ENCODE measurements at places on chromosomes 5 and 9.

DNA sequence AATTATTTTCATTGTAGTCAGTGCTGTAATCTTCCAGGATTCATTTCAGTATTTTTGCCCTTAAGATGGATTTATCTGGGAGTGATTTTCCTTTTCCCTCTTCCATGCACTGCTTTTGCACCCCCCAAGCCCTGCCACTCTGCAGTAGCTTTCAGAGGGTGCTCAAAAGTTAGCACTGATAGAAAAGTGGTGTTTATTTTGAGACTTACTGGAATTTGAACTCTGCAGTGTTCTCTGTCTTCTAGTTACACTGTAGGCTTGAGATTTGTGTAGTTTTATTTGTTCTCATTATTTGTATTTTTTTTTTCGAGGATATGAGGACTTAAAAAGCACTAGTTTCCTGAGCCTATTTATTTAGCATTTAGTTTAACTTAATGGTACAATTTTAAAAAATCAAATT, 70.5 kb downstream of the HSD17B4 start:
- no peak for DNase-seq

DNA sequence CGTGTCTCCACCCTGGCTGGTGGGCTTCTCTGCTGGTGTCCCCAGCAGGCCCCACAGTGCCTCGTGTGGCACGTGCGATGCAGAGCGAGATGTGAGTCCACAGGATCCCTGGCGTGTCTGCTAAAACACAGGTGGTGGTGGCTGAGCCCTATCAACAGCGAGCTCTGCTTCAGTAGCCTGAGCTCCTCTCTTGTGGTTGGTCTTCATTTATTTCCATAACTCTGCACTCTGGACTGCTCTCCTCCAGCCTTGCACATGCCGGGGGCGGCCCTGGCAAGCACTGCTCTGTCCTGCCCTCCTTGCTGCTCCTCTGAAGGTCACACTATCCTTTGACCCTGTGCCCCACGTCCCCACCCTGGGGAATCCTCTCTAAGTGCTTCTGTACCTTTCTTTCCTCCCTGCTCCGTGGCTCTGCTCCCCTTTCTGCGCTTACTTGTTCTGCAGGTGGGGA, 59.2 kb downstream of the NSUN2 start:
- no peak for DNase-seq

- DNase-seq, result no peak
These were observed 10.5 kb downstream of the GFI1B start for GRCh38 chr9:132989014-132989310.

- DNase-seq, result peak; percentile 62
These were observed 487.2 kb upstream of the ST8SIA4 start for GRCh38 chr5:101390151-101390908.

DNA sequence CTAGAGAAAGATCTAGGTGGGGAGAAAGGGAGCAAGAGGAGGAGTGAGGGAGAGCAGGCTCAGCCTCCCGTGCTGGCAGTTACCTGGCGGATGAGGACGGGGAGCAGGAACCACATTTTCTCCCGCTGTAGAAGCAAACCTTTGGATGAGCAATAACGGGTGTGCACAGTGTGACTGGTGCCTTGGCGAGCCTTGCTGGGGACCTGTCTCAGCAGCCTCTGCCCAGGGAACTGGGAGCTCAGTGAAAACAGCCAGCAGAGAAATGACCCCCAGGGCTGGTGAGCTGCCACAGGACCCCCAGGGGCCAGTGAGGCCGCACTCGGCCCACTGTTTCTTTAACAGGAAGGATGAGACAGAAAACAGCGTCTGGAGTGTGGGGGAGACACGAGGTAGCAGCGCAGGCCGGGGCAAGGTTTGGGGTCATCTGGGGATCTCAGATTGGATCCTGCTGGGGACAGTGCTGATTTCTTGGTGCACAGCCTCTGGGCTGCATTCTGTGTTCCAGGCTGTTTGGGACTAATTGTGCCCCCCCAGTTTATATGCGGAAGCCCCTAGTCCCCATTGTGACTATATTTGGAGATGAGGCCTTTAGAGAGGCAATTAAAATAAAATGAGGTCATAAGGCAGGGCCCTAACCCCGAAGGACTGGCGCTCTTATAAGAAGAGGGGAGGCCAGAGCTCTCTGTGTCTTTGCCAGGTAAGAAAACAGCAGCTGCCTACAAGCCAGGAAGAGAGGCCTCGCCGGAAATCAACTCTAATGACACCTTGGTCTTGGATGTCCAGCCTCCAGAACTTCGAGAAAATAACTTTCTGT, 118.8 kb upstream of the PHYKPL start:
- no peak for DNase-seq

- no peak for DNase-seq
These were observed 239.9 kb upstream of the PANK3 start for GRCh38 chr5:168819004-168819621.

GRCh38 chr5:151924564-151925301, at the start of gene GLRA1:
Gene GLRA1, minus strand, starts transcription at chr5:151924851. Its CDS starts 302 bp downstream, at chr5:151924549.
- DNase-seq, result peak; percentile 86

GRCh38 chr9:114894206-114894605, 36.2 kb downstream of the TNFSF8 start:
- DNase-seq, result no peak

GRCh38 chr5:111681414-111682120, 75.4 kb downstream of the NREP start:
- no peak for DNase-seq

DNA sequence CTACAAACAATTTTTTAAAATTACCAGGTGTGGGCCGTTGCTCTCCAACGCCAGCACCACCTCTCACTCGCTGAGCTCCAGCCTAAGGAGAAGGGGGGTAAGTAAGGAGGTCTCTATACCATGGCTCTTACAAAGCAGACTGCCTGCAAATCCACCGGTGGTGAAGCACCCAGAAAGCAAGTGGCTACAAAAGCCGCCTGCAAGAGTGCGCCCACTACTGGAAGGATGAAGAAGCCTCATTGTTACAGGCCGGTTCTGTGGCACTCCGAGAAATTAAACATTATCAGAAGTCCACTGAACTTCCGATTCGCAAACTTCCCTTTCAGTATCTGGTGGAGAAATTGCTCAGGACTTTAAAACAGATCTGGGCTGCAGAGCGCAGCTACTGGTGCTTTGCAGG, 46.0 kb downstream of the CDO1 start:
- no peak for DNase-seq

DNA sequence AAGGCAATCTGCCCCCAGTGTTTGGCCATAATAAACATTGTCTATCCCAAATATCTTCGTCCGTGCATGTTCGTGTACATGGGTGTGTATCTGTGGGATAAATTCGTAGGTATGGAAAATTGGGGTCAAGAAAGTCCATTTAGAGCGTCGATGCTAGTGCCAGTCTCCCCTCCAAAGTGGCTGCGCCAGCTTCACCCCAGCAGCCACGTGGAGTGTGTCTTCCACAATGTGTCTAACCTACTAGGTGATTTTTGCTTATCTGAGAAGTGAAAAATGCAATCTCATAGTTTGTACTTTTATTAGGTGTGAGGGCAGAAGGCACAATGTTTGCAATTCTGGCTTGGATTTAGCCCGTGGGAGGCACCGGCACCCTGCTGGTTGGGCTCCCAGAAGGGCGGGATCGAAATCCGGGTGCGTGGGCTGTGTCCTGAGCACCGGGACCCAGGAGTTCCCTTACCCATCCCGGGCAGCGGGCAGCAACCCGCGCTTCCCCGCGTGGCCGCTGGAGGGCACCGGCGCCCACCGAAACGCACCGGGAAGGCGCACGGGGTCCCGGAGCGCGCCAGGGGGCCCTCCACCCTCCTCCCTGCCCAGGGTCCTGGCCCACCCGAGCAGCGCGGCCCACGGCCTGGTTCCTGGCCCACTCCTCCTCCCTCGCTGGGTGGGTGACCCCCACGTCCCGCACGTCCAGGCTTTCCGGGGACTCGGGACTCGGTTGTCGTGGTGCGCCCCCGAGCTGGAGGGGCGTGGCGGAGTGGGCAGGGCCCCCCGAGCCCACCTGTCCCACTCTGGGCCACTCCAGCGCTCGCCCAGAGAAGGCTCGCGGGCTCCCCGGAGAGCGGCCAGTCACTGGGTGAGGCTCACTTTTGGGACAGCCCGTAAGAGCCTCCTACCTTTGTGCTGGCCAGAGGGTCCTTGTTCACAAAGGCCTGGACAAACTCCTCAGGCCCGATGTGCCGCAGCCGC, 55.4 kb upstream of the RNF130 start:
- DNase-seq, result no peak

DNA sequence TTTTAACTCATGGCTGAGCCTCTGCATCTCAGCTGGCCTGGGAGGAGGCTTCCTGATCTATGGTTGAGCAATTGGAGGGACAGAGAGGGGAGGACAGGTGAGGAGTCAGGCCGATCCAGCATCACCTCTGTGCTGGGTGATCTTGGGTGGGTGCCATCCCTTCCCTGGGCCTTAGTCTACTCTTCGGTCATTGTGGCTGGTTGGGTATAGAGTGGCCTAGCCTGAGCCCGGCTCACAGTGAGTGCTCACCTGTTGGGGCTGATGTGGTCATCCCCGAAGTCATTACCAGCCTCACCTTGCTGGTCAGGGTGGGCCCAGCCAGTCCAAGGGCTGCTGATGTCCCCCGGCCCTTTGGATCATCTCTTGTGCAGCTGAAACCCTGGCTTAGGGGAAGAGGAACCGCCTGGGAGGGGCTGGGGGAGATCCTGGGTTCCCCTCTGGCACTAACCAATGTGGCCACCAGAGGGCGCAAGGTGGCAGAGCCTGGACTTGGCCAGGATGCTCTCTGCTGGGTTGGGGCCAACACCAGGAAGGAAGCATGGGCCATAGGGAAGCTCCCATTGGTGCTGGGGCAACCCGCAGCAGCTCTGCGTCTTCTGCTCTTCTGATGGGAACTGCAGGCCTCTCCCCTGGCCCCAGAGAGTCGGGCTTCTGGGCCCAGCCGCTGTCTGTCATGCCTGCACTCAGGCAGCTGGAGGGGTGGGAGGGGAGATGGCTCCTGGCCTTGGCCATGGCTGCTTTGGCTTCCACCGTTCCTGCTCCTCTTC, 17.3 kb upstream of the ODF2 start:
- peak; percentile 91 for DNase-seq

DNA sequence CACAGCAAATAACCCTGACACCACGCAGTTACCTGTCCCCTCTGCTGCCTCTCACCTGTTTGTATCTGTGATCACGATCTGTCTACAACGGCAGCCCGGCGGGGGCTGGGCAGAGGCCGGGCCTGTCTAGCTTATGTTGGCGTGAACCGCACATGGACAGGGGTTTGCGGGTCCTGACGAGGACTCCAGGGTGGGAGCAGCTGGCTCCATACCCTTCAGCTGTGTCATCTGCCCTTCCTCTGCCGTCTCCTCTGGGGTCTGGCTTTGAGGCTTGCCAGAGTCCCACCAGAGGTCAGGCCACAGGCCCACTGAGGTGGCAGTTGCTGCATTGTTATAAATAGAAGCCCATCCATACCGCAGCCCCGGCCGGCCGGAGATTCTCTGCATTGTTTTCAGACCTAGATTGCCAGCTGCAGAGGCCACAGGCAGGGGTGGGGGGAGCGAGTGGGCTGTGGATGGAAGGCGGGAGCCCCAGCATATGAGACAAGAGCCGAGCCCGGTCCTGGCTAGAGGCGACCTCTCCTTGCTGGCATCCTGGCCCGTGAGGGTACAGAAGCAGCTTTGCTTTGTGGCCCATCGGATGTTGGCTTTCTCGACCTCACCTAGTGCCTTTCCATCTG, 37.8 kb downstream of the FAM78A start:
- DNase-seq, result peak; percentile 83

GRCh38 chr9:135463140-135463539, 16.4 kb upstream of the PPP1R26 start:
- DNase-seq, result peak; percentile 24

DNA sequence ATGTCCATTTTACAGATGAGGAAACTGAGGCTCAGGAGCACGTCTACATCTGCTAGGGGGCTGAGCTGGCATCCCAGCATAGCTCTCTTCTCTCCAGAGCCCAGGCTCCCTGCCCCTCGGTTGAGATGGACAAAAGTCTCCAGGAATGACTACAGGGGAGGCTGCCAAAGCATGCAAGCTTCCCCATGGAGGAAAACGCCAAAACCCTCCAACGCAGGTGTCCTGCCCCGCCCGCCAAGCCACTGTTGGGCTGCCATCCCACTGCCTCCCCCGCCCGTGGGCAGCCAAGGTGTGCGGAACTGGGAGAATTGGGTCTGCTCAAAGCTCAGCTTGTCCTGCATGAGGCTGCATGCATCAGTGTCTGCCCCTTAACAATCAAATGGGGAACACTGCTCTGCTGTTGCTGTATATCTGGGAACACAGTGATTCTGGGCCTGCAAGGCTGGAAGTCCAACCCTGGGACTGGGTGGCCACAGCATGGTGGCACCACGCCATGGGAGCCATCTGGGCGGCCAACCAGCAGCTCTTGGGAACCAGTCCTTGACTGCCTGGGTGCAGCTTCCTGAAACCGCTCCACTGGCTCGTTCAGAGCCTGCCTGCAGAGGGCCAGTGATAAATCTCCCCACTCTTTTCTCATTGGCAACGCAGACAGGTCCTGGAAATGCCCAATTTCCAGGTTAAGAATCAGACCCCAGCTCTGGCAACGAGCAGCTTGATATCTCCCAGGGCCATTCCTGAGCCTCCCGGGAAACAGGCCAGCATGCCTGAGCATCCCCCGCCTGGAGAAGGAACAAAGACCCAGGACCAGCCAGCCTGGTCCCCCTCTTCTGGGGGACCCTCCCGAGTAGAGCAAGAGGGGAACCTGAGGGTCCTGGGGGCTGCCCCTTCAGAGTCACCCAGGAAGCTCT, 3.5 kb downstream of the RALGDS start:
- no peak for DNase-seq

GRCh38 chr5:78586251-78586650, 62.3 kb downstream of the LHFPL2 start:
- DNase-seq, result no peak

DNA sequence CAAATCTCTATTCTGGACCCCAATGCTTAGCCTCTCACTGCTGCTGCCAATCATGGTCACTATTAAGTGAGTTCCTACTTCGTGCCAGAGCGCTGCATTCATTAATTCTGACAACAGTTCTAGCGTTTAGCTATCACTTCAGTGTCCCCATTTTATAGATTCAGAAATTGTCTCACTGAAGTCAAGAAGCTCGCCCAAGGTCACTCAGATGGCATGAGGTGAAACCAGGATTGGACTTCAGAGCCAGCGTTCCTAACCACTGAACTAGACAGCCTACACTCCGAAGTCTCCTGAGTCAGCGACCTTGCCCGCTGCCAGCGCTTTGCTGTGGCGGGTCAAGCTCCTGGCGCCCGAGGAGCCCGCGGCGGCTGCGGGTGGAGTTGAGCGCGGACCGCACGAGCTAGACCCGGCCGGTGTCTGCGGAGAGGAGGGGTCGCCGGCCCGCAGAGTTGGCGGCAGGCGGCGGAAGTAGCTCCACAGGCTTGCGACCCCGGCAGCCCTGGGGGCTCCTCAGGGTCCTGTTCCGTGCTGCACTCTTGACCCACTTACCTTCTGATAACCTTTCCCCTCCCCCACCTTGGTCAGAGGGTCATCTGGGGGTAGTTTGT, 2.1 kb upstream of the GABRB2 start:
- no peak for DNase-seq

DNA sequence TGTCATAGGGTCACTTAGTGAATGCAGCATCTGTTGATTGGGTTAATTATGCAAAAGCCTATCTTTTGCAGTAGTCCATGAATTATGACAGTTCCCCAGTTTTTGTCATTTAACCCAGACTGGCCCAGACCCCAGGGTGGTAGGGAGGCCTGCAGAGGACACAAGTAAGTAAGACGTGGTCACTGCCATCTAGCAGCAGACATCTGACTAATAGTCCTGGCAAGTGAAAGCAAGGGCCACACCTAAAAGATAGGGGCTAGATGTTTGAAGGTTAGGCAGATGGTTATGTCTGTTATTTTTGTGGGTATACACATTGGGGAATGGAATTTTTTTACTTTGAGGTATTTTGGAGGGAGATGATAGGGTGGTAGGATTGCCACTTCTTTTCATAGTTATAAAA, 48.0 kb downstream of the RAB14 start:
- DNase-seq, result no peak

Data from tongue (tissue), 3 donors.